ENCODE measurements at places on chromosomes 1 and 21.

GRCh38 chr21:26849428-26850115 is 4.4 kb upstream of the ADAMTS1 start:
- no peak for DNase-seq

DNA sequence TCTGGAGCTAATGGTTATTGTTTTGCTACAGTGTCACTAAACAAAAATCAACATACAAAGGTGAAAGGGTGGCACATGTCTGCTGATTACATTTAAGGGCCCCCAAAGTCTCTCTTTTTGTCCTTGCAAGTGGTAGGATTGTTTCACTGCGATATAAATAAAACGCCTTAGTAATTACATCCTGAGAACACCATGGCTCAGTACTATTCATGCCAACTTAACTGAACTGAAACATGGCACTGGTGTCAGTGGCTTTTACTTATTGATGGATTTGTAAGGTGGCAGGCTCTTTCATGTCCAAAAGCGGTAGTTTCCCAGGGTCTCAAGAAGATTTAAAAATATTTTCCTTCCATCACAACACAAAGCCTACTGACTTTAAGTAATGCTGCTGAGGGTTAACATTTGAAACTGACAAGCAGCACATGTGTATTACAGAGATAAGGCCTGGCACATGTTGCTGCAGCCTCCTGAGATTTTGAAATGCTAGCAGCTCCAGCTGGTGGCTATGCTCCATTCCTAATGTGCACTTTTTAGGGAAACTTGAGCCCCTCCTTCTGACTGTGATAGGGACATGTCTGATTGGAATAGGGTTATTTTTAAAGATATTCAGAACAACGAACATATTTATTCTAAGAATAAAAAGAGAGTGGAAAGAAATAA is 86.8 kb downstream of the ATP1B1 start:
- DNase-seq: no peak

- DNase-seq: no peak
These were observed 150.7 kb upstream of the ZNF644 start for GRCh38 chr1:91172541-91172940.

DNA sequence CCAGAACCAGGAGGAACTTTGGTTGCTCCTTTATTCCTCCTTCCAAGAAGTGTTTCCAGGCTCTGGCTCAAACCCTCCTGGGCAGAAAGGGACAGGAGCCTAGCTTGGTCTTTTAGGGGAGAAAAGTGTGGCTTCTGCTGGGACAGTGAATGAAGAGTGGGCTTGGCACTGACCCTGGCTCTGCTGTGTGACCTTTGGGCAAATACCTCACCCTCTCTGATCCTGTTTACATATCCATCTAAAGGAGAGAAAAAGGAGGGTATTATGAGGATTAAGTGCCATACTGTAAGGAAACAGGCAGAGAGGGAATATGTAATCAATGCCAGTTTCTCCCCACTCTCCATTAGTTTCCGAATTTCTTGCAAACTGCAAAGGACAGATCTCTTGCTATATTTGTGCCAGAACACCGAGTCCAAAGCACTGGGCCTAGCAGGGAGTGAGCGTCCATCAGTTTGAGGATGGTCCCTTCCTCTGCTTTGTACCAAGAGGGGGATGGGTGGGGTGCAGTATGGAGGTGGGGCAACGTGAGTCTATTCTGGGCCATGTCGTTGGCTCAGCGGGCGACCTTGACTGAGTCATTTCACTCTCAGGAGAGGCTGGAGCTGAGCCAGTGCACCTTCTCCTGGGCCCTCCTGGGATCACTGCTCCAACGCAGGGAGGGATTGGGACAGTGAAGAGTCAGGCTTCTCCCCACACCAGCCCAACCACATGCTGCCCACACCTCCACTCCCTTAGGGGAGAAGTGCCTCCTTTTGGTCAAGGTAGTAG is 38.4 kb downstream of the IGSF21 start:
- no peak for DNase-seq

- no peak for DNase-seq
These were observed 19.7 kb upstream of the IFNLR1 start for GRCh38 chr1:24206516-24207394.

GRCh38 chr1:69585666-69586065 is 17.9 kb downstream of the LRRC7 start:
- DNase-seq: no peak

GRCh38 chr1:6944434-6944833 is 159.2 kb downstream of the CAMTA1 start:
- DNase-seq: no peak

GRCh38 chr1:51729156-51729823 is 112.4 kb downstream of the OSBPL9 start:
- peak; percentile 51 for DNase-seq

DNA sequence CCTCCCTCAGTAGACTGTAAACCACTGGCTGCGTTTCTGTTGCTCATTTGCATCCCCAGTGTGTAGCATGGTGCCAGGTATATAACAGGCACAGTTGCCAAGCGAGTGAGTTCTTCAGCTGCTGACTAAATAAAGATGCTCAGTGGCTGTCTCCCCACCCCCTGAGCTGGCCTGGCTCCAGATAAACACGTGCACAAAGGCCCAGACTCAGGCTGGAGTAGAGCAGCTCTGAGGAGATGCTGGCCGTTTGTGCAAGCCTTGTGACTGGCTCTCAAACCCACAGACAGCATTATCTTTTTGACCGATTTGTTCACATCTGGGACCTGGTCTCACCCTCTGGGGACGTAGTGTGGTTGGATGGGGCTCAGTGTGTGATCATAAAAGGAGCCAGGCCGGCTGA is 7.1 kb downstream of the CHRNB2 start:
- no peak for DNase-seq

Data from non-pigmented ciliary epithelial cell (primary cell).